IMR-90 (cell line): ENCODE measurements at places on chromosomes 1 and 21. TPM values are rescaled to one million over a fixed set of nuclear protein-coding genes. Genes with fewer than 3 reads are reported as not detected.

DNA sequence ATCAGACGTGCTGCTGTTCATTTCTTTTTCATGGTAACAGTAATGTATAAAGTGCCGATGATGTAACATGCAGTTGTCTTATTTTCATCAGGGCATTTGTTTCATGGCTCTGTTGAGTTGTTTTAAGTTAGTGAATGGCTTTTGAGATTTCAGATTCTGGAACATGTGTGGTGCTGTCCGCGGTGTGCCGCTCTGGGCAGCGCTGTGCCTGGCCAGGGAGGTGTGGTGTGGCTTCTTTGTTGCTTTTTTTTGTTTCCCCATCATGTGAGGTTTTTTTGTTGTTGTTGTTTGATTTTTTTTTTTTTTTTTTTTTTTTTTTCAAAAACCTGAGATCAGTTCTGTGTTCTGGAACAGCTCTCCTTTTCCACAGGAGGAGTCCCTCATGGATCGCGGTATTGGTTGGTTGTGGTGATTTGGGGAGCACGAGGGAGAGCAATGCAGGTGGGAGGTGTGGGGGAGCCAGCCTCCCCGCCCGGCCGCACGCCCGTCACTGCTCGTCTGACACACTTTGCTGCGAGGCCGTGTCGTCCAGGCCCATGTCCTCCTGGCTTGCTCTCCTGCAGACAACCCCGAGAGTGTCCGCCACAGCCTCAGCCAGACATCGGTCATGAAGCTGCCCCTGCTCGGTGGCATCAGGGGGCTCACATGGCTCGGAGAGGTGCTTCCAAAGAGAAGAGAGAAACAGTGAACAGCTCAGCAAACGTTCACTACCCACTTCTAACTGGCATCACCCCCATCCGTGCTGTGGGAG lies 33.6 kb downstream of the NTPCR start:
- DNase-seq = no peak

- peak; percentile 94 for DNase-seq
Measured at GRCh38 chr1:240385985-240386978, 225.7 kb downstream of the GREM2 start.

DNA sequence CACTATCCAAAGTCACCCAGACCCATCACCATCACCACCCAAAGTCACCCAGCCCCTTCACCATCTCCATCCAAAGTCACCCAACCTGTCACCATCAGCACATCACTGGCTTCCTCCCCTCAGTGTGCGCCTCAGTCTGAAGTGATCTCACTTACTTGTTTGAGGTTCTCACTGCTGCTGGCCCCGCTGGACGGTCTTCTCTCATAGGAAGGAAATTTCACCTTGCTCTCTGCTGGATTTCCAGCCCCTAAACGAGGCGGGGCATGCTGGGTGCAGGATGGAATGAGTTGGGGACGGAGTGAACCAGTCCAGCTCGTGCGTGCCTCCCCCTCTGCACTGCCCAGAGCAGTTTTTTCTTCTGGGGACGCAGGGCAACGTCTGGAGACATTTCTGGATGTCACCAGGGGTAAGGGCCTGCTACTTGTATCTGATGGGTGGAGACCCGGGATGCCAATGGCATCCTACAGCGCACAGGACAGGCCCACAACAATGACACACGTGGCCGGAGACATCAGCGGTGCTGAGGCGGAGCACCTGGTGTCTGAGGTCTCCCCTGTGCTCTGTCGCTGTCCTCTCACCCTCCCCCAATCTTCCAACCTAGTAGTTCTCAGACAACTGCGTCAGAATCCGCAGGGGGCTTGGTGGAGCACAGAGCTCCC lies 38.6 kb downstream of the PDE9A start:
- DNase-seq = no peak

DNA sequence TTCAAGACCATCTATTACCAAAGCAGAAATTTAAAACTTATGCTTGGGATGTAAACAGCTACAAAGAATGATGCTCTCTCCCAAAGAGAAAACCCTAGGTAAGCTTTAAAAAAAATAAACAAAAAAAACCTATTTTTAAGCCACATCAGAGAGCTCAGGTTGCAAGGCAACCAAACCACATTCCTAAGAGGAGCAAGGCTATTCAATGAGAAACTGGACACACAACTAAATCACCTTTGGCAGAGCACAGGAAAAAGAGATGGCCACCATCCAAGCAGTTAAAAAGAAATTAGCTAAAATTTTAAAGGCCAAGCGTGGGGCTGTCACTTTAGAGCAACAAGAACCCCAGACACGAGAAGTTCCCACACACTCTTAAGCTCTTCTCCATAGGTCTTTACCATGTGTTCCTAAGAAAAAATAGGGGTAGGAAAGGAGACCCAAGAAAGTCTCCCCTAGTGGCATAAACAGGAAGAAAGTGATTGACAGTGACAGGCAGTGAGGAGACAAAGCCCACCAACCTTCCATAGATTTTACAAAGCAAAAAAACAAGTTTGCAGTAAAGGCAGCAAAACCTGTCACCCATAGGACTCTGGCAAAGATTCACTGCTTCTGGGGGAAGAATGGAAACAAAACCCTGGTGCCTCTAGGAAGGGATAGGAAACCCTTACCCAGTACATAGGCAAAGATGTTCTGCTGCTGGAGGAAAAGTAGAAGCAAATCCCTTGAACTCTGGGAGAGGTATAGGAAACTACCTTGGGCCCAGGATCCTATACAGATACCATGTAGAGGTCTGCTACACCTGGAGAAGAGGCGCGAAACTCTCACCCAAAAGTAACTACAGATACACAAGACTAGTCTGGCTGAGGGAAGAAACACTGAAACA lies 68.5 kb downstream of the FOXJ3 start:
- DNase-seq = no peak

DNA sequence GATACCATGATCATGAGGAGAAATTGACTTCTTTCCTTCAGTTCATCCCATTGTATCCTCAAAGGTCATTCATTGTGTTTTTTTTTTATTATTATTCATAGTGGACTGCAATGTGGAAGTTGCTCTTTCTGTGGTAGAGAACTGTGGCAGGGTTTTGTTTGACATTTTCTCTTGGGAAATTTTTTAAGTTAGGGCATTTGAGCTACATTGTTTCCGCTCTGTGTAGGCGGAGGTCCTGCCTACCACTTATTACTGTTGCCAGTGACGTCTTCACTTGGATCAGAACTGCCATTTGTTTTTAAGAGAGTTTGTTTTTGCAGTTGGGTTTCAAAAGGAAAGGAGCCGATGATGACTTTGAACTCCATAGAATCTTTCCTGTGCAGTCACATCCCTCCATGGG lies 287.4 kb upstream of the FMN2 start:
- DNase-seq = no peak

DNA sequence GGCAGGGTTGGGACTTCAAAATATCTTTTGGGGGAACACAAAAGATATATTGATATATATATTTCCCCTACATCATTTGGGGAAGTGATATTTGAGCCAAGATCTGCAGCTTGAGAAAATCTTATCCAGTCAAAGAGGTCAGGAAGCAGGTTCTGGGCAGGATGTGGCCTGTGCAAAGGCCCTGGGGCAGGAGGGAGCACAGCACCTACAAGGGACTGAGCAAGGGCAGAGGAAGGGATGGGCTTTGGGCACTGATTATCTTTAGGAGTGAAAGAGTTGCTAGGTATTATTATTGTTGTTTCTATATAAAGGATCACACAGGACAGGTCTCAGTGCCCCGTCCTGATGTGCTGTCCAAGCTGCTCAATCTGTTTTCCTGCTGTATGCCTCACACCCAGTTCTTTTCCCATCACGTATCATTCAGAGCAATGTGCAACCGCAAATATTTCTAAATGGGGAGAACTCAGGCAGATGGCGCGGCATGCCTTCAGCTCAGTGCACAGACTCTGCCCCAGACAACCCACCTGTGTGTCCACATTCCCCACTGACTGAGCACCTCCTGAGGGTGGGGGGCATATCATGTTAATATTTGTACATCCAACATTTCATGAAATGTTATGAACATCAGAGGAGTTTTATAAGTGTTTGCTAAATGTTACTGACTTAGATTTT lies 28.1 kb upstream of the GPR137B start:
- no peak for DNase-seq

DNA sequence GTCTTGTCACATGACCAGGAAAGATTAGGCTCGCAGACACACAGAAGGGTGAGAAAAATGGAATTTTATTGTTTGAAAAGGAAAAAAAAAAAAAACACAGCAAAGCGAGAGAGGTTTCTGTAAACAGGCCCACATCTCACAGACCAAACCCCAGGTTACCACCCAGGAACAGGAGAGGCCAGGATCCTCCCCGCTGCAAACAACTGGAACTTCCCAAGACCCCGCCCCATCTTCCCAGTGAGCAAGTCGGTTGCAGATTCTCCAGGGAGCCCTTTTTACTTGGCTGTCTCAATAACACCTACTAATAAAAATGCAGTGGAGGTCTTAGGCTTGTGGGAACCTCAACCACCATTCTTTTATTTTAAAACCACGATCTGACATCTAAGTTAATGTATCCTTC lies 84.7 kb upstream of the ETS2 start:
- DNase-seq = no peak

GRCh38 chr1:114344656-114345055 lies 166.3 kb downstream of the TRIM33 start:
- peak; percentile 89 for DNase-seq

- no peak for DNase-seq
Measured at GRCh38 chr1:47174656-47175020, 15.2 kb downstream of the PDZK1IP1 start.

- peak; percentile 58 for DNase-seq
Measured at GRCh38 chr1:115210302-115210711, 121.0 kb upstream of the TSPAN2 start.

GRCh38 chr1:237858992-237859391 lies 31.7 kb downstream of the ZP4 start:
- no peak for DNase-seq

DNA sequence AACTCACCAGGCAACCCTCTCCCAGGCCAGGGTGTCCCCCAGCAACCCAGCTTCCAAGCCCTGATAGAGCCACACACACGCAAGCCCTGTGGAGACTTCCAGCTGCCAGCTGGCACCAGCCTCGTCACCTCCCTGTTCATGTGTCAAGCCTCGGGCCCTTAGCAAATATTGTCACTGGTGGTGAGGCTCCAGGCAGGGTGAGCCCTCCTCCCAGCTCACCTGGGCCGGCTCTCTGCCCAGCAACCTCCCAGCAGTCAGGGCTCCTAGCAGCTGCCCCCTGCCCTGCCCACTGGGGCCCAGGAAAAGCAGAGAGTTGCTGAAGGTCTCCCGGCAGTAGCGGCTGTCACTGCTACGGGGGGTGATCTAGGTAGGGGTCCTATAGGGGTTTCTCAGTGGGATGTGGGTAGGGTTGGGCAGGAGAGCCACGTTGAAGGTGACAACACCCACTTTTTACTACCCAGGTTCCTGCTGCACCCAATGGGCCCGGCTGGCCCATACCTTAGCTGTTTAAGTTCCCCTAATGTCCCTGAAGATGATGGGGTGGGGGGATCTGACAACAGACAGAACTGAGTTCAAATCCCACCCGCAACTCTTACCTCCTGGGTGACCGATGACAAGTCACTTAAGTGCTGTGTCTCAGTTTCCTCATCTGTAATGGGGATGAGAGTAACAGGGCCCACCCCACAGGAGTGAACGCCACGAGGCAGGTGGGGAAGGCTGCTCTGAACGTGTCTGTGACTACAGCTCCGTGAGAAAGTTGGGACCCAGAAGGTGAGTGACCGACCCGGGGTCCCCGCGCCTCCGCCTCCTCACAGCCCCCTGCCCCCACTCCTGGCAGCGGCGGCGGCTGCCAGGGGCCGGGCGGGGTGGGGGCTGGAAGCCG lies 678 bp downstream of the TTC39A start:
- DNase-seq = no peak

- peak; percentile 72 for DNase-seq
Measured at GRCh38 chr1:205766038-205766437, 9.2 kb downstream of the RAB29 start.

Gene RIMS3
- 0.28 and 0.36 TPM in 2 replicates for total RNA-seq

Gene ATP5PF
- 74.7 and 76.0 TPM in 2 replicates for total RNA-seq

Gene ESRRG
- total RNA-seq = 0.54 and 0.56 TPM in 2 replicates

Gene ZNF593OS
- total RNA-seq = not detected in 2 replicates

Gene PLA2G2C
- total RNA-seq = not detected in 2 replicates
